NCI-H510A (cell line): ENCODE measurements at places on chromosomes 1 and 21.

GRCh38 chr21:34284666-34285065 lies 79.1 kb upstream of the KCNE2 start:
- no peak for DNase-seq

DNA sequence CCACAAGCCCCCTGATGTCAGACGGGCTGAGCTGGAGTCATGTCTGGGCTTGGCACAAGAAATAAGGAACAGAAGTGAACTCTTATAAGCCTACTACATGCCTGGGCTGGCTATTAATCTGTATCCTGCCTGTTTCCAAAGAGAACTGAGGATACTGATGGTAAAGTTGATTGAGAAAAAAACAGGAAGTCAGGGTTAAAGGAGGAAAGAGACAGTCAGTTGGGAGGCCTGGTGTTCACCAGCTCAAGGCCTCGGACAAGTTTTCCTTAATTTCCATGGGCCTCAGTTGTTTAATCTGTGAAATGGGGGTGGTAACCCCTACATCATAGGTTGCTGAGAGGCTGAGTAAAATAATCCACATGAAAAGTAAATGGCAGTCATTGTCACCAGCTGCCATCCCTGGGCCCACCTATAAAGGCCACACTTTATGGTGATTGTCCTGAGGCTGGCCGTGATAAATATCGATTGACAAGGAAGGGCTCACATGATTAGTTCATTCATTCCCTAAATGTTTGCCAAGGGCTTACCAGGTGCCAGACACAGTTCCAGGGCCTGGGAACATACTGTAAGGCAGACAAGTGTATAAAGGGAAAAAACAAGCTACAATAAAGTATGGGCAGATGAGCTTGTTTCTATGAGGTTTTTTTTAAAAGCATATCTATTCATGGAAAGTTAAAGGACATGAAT lies 2.8 kb downstream of the ALDH4A1 start:
- DNase-seq, result no peak

GRCh38 chr1:26861286-26861701 lies 1.7 kb upstream of the SFN start:
- no peak for DNase-seq

DNA sequence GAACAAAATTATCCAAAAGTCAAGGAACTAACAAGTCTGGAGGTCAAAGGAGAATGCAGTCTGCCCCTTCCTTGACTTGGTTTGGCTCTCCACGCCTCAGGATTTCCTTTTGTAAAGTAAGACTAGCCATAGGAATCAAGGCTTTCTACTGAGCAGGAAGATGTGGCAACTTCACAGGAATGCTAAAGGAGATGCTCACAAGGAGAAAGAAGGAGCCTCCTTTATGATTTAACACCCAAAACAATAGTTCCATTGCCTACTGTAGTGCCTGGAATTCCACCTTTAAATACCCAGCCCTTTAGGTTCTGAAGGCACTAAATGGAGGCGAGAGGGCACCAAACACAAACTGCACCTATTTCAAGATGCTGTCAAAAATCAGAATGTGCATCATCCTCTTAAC lies 176.3 kb upstream of the NFIA start:
- DNase-seq, result no peak

- no peak for DNase-seq
Measured at GRCh38 chr1:2587071-2587859, 688 bp downstream of the PRXL2B start.

DNA sequence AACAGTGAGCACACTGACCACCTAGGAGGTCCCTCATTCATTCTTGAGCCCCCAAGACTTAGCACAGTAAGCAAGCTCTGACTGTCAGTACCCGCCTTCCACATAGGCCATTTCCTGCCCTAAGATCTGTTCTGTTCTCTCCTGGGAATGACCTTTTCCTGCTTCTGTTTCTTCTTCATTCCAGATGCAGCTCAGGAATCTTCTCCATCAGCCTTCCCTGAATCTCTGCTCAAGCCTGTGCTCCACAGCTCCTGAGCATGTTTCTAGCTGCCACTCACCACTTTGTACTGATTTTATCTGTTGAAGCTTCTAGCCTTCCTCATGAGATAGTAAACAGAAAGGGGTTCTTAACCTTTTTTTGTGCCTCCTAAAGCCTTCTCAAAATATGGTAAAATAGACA lies 56.6 kb downstream of the ZNF281 start:
- no peak for DNase-seq

DNA sequence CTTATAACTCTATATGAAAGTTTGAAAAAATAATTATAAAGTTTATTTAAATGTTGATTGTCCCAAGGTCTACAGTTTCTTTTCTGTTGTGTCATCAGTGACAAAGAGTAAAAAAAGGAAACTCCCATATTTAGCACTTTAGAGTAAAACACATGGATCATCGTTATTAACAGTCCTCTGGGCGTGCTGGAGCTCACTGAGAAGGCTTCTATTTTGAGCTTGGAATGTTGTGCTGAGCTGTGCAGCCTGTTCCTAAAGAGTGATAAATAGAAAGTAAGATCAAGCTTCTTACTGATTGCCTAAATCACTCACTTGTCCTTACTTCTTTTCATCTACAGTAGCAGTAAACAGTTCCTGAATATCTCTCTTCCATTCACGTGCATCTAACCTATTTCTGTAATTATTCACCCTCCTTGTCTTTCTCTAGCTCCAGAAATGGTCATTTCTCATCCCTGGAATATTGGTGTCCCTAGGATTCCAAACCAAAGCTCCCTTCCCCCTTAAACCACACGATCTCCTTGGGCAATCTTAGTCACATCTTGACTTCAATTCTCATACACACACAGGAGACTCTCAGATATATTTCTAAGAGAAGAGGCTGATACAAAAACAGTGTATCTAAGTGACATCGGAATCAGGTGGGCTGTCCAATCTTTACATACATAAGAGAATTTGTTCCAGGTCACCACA lies 11.9 kb downstream of the GBP5 start:
- no peak for DNase-seq

DNA sequence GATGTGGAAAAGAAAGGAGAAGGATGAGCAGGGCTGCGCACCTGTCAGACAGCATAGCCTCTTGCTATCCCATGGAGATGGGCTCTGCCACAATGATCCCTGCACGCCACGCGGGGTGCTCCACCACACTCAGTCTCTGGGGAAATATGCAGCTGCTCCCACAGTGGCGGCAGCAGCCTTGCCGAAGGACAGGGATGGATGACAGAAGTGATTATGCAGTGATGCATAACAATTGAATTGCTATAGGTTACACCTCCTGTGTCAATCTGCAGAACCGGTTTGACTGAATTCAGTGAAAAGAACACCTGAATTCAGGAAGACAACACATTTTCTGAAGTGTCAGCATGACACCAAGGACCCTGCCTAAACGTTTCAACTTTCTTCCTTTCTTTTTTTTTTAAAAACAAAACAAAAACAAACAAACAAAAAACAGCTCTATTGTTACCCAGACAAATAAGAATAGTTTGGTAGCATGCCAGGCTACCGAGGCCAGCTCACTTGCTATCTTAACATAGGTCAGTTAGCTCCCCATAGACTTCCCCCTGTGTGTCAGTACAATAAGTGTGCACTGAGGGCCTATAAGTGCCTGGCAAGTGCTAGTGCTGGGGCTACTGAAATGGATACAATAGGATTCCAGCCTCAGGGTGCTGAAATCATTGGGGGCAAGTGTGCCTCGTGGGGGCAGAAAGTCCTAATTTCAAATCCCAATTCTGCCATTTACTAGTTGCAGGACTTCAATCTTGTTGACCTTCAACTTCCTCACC lies 127.6 kb upstream of the LMO4 start:
- peak; percentile 98 for DNase-seq

- DNase-seq, result no peak
Measured at GRCh38 chr1:236930503-236930902, 73.7 kb downstream of the MT1HL1 start.

DNA sequence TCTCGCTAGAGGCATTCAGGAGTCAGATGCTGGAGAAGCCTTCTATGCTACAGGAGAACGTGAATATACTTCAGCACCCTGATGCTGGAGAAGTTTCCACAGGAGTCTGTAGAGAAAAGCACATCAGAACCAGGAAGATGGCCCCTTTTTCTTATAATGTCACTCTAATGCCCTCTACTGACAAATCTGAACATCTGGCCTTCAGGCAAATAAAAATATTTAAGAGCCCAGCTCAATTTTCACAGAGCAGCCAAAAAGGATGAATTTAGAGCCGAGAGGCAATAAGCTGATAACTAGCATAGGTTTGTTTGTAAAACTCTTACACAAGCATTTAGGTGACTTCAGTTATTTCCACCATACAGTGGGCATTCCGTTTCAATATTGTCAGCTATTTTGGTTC lies 3.8 kb upstream of the RRP15 start:
- no peak for DNase-seq

GRCh38 chr1:40079774-40080400 lies 17.2 kb downstream of the PPT1 start:
- DNase-seq, result no peak
